ENCODE measurements at places on chromosomes 12 and 14. TPM values are rescaled to one million over a fixed set of nuclear protein-coding genes. Genes with fewer than 3 reads are reported as not detected.

Gene NID2
- total RNA-seq, result 259 TPM

Gene HSPB8
- 22.0 TPM for total RNA-seq

Gene PIANP
- total RNA-seq, result not detected

Gene SRRM4
- not detected for total RNA-seq

Gene CIROP
- not detected for total RNA-seq

Gene KRT82
- not detected for total RNA-seq

Gene IL31
- not detected for total RNA-seq

Gene CCDC197
- total RNA-seq, result not detected

Gene KLRF1
- 0.32 TPM for total RNA-seq

Gene SLCO1B1
- total RNA-seq, result not detected

Gene FZD10
- total RNA-seq, result not detected

Gene RNASE7
- not detected for total RNA-seq

Gene IFI27L2
- total RNA-seq, result 94.1 TPM

Gene RPGRIP1
- total RNA-seq, result not detected

Gene MORN3
- 0.32 TPM for total RNA-seq

Gene NGB
- not detected for total RNA-seq

Gene STXBP6
- 4.7 TPM for total RNA-seq

Gene BCL11B
- not detected for total RNA-seq

Gene NPAS3
- total RNA-seq, result 0.86 TPM

Gene FBXO21
- total RNA-seq, result 48.4 TPM

Gene GON7
- total RNA-seq, result 10.6 TPM

Gene DNAH10
- total RNA-seq, result 0.64 TPM

Gene MRPL52
- total RNA-seq, result 82.5 TPM

Gene GUCY2C
- not detected for total RNA-seq

Gene SLC16A7
- total RNA-seq, result 31.2 TPM

Gene DENR
- total RNA-seq, result 46.6 TPM

Gene KCNK13
- total RNA-seq, result not detected

Gene ATXN2
- 71.7 TPM for total RNA-seq

Gene TMEM179
- not detected for total RNA-seq

Gene ACRBP
- 0.64 TPM for total RNA-seq

Data from fibroblast of villous mesenchyme (primary cell).